Mucosa of descending colon (tissue), 3 donors: ENCODE measurements at places on chromosomes 13 and 19.

DNA sequence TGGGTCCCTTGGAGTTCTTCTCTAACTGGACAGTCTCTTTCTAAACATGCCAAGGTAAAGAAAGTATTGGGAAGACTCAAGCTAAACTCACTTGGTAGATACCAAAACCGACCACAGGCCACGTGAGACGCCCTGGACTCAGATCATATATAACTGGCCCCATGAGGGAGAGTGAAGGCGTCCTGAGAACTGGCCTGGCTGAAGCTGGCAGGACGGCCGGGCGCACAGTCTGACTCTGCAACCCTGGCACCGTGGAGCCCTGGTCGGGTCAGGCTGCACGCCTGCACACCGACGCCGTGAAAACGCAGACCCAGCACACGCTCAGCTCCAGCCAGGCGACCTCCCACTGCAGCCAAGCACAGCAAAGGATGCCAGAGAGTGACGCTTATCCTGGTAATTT, 122.5 kb upstream of the SPACA7 start:
- no peak for DNase-seq

DNA sequence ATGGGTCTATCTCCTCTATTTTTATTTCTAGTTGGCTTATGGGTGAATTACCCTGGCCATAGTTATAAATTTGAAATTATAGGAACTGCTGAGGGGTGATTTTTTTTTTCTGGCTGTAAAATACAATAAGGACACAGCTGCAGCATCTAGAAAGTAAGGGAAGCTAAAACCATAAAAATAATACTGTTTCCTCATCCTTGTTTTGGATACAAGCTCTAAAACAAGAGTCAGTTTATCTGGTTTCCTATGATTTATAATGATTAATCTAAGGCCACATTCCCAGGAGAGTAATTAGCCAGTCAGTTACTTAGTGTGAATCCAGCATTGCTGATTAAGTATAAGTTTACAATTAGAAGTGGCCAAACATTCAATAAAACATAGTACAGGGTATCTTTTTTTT, 219.1 kb upstream of the NBEA start:
- no peak for DNase-seq

DNA sequence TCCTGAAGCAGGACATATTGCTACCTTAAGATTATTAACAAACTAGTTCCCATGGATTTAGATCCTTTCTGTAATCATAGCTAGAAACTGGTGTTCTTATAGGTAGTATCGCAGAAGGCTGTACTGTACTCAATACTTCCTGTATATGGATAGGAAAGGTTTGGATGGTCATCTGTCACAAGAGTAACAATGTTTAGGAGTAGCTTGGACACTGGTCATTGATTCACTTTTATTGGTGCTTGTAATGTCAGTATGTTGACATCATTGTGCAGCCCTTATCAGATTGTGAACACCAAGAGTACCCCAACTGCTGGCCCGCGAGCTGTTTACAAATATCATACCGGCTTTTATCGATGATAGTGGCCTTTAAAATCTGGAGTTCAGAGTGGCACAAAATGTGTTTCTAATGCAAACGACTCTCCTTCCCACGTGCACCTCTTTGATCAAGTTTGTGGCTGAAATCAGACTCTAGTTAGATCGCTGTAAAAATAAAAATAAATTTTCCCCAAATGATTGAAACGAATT, 605 bp upstream of the CDK8 start:
- DNase-seq, result no peak

GRCh38 chr13:36450534-36450933, 18.2 kb downstream of the CCNA1 start:
- no peak for DNase-seq

DNA sequence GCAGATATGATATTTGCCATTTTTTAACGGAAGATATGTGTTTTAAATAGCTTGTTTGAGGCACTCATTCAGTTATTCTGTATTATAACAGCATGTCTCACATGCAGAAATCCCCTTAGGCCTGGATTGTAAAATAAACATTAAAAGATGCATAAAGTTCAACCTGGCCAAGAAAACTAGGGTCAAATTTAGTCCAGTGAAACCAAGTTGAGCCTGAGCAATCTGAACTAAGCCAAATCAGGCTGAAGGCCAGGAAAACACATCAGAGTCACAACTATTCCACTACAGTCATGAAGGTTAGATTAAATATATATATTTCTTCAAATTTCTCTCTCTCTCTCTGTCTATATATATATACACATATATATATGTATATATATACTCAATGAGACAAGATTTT, 504.8 kb downstream of the SLITRK1 start:
- DNase-seq, result no peak

- no peak for DNase-seq
Observed at GRCh38 chr13:110367620-110368019, 60.5 kb downstream of the COL4A2 start.

DNA sequence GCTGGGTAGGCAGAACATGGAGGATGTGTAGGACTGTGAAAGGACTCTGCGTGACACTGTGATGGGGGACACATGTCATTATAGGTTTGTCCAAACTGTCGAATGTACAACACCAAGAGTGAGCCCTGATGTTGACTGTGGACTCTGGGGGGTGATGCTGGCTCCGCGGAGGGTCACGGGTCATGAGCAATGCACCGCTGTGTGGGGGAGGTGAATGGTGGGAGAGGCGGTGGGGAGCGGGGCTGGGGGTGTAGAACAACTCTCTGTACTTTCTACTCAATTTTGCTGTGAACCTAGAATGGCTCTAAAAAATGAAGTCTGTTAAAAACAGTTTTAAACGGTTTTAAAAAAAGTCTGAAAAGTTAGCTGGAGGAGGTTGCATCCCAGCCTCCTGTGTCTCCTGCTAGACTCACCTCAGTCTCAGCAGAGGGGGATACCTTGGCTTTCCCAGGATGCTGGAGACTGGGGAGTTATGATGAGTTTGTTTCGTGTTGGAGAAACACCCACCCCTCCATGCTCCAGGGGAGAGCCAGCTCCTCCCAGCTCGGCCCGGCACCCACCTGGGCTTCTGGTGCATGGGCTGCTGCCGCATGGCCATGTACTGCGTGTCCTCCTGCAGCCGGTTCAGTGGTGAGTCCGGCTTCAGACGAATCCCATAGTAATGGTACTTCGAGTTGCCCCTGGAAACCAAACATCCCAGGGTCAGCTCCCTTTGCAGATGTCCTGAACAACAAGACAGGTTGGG, 34.7 kb upstream of the RANBP3 start:
- no peak for DNase-seq

- DNase-seq, result peak; percentile 74
Observed at GRCh38 chr19:9934132-9934950, 2.0 kb downstream of the OLFM2 start.

DNA sequence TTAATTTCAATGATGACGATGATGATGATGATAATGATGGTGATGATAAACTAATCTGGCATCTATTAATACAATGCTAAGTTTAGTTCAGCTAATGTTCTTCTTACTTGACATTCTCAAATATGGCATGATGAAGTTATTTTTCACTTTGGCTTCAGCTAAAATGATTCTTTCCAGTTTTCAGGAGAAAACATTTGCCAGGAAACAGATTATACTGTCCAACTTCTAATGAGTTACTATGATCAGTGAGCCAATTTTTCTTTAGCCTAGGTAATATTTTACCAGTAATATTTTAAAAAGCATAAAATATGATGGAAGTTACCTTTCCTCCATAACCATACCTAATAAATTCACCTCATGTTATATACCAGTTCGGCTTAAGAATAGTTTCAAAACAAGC, 245.7 kb upstream of the CSNK1A1L start:
- DNase-seq, result no peak

GRCh38 chr13:33683376-33683775, 134.6 kb upstream of the RFC3 start:
- no peak for DNase-seq

DNA sequence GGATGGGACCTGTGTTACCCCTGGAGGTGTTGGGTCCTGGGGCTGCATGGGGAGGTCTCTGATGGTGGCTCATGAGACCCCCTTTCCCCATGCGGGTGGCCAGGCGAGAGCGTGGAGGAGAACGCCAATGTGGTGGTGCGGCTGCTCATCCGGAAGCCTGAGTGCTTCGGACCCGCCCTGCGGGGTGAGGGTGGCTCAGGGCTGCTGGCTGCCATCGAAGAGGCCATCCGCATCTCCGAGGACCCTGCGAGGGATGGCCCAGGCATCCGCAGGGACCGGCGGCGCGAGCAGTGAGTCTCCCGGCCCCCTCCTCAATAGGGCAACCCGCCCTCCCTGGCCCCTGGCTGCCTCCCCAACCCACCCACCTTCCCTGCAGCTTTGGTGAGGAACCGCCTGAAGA, 66.0 kb downstream of the RYR1 start:
- DNase-seq, result no peak

DNA sequence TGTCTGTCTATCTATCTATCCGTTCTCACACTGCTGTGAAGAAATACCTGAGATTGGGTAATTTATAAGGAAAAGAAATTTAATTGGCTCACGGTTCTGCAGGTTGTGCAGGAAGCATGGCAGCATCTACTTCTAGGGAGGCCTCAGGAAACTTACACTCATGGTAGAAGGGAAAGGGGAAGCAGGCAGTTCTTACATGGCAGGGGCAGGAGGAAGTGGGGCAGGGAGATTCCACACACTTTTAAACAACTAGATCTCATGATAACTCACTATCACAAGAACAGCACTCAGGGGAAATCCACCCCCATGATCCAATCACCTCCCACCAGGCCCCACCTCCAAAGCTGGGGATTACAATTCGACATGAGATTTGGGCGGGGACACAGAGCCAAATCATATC, 105.3 kb downstream of the SLC10A2 start:
- no peak for DNase-seq

DNA sequence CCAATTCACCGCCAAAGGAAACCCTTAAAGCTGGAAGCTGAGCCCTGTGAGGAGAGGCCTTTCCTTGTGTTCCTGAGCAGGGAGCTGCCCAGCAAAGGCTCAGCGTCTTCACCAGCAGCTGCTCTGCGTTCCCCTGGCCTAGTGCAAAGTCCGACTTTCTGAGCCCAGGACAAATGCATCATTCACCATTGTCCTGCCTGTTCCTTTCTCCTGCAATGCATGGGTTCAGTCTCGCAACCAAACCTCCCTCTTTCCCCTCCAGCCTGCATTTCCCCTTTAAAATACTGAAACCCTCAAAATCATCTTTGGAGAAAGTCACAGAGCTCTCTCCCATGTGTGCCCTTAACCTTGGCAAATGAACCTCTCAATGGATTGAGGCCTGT, 12.9 kb upstream of the TMEM255B start:
- DNase-seq, result peak; percentile 53

- no peak for DNase-seq
Observed at GRCh38 chr13:21461131-21461530, 2.0 kb upstream of the ZDHHC20 start.

DNA sequence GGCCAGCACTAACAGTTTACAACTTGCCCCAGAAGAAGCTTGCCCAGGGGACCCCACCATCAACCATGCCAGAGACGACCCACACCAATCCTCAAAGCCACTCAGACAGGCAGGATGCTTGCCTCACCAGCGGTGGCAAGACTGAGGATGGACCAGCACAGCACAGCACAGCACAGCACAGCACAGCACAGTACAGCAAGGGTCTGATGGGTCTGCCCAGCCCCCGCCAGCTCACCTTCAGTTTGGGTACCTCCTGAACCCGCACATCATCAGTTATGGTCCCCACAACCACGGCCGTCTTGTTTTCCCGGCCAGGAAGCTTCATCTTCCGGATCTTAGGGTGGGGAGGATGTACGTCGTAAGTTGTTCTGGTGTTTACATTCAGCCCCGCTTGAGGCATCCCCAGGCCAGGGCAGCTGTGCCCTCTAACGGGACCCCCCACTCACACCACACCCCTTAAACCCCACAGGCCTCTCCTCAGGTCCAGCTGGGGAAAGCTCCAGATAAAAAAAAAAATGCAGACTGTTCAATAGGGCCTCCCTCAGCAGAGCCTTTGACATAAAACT, 1.7 kb upstream of the FAM83E start:
- no peak for DNase-seq

DNA sequence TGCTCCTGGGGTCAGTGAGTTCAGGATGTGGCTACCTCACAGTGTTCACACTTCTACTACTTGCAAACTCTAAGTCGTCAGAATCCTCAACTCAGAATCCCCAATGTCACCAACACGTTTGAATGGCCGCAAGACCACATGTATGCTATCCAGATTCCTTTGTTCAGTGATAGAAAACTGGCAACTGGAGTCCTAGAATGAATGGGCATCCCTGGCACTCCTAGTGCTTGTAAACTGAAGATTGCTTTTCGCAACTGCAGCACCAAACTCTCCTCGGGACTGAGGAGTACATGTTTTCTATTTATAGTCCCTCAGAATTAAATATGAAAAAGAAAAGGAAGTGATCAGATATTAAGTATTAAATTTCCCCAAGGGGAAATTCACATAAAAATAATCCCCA, 4.9 kb downstream of the SMAD9 start:
- DNase-seq, result no peak

DNA sequence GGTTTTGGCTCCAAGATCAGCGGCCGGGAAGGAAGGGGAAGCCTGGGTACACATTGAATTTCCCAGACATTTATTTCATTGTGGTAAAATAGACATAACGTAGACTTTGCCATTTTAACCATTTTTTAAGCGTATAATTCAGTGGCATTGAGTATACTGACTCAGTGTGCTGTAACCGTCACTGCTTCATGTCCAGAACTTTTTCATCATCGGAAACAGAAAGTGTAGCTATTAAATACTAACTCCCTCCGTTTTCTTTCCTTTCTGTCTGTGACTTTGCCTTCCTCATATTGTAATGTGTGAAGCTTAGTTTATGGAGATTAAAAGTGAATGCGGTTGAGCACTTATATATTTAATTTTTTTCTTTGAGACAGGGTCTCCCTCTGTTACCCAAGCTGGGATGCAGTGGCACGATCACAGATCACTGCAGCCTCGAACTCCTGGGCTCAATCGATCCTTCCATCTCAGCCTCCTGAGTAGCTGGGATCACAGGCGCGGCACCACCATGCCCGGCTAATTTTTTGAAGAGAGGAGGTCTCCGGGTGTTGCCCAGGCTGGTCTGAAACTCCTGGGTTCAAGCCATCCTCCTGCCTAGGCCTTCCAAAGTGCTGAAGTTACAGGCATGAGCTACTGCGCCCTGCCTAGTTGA, 1.4 kb downstream of the HNRNPM start:
- no peak for DNase-seq

DNA sequence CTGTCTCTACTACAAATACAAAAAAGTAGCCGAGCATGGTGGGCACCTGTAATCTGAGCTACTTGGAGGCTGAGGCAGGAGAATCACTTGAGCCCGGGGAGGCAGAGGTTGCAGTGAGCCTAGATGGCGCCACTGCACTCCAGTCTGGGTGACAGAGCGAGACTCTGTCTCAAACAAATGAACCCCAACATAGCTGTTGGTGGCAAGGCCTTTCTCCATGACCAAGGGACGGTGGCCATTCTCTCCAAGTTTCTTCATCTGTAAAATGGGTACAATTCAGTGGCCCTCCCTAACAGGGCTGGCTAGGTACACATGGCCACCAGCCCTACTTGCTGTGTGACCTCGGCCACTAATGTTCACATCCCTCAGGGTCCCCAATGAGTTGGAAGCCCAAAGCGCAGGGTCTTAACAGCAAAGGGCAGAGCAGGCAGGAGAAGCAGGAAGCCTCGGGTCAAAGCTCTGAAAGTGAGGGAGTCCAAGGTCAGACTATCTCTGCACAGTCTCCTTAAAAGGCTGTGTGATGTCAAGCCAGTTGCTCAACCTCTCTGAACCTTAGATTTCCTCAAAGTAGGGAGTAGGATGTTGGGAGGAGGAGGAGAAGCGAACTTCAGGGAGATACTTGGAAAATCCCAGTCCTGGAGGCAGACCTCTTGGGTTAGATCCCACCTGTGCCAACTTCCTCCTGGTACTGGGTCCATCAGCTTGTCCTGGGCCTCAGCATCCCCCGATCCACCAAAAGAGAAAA, 2.7 kb downstream of the JUND start:
- no peak for DNase-seq

GRCh38 chr13:107447591-107447990, 767.7 kb downstream of the LIG4 start:
- DNase-seq, result no peak
